ENCODE measurements at places on chromosomes 4 and X.

GRCh38 chr4:139555705-139556070 lies 331 bp downstream of the SETD7 start:
- no peak for DNase-seq

DNA sequence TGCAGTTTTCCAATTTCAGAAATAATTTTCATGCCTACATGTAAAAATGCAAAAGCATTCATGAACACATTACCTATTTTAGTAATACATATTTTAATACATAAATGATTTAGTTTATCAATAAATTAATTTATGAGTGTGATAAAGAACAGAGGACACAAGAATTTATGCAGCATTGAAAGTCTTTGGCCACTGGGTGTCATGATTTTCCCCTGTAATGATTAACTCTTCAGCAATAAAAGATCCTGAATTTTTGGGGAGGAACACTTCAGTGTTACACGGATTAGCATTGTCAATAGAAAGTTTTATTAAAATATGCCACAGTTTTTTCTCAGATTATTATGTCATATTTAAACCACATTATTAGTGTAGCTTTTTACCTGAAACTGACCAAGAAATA lies 8.6 kb upstream of the VCX2 start:
- no peak for DNase-seq

- no peak for DNase-seq
Observed at GRCh38 chrX:97189668-97190067, 306.0 kb downstream of the RPA4 start.

GRCh38 chr4:25033526-25033925 lies 2.8 kb upstream of the LGI2 start:
- no peak for DNase-seq

GRCh38 chr4:91622925-91623602 lies 680.7 kb upstream of the GRID2 start:
- no peak for DNase-seq

DNA sequence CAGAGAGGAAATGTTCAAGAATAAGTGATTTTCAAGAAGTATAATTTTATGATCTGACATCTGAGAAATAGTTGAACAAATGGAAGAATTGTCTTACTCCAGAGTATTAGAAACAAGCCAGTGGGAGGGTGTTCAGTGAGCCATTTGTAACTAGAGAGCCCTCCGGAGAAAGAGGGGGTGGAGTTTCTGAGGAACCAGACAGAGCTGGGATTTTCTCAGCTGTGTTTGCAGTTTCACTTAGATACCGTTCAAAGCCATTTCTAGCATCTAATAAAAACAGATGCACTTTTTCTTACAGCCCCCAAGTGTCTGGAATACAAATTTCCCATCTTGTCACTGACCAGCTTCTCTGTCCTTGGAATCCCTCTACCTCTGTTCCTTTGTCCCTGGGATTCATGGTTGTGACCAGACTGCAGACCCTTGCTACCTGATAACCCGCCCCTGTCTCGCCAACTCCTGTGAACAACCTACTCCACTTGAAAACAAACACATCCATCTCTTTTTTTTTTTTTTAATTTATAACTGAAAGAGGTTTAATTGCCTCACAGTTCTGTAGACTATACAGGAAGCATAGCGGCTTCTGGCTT lies 132.8 kb upstream of the KLF3 start:
- peak; percentile 18 for DNase-seq

- DNase-seq: no peak
Observed at GRCh38 chrX:118370921-118371624, 25.2 kb downstream of the WDR44 start.

- DNase-seq: no peak
Observed at GRCh38 chr4:16505726-16506125, 279.5 kb upstream of the TAPT1 start.

GRCh38 chrX:154357205-154357604 lies 17.2 kb downstream of the FLNA start:
- DNase-seq: no peak

- DNase-seq: no peak
Observed at GRCh38 chrX:320126-320783, 1.7 kb upstream of the GTPBP6 start.

DNA sequence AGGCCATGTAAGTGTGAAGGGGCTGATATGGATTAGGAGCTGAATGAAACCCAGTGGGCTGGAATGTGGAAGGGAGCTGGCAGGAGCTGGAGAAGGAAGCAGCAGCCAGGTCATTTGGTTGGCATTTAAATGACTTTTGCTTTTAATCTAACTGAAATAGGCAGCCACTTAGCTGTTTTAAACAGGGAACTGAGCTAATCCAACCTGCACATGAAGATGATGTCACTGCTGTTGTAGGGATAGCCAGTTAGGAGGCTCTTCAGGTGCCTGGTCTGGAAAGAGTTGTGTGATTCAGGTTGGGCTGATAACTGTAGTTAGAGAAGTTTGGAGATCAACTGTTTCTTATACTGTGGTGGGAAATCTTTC lies 122.4 kb downstream of the PALLD start:
- no peak for DNase-seq

DNA sequence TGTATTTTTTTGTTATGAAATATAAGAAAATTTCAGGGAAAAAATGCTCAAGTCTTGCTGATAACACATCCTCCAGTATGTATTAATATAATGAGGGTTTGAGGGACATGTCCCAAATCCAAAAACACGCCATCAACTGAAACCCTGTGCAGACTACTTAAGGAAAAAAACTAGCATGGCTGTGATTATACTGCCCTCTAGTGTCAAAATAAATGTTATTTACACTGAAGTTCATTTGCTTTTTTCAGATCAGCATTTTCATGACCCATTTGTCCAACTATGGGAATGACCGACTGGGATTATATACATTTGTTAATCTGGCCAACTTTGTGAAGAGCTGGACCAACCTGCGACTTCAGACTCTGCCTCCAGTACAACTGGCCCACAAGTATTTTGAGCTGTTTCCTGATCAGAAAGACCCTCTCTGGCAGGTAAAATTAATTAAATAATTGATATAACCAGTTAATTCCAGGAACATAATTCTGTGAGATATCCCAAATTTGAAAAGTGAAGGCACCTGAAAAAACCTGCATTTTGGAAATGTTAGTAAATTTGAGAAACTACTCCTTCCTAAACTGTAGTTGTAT lies 128.5 kb downstream of the PRSS12 start:
- peak; percentile 45 for DNase-seq

GRCh38 chrX:37846141-37846540 lies 1.2 kb downstream of the DYNLT3 start:
- no peak for DNase-seq

DNA sequence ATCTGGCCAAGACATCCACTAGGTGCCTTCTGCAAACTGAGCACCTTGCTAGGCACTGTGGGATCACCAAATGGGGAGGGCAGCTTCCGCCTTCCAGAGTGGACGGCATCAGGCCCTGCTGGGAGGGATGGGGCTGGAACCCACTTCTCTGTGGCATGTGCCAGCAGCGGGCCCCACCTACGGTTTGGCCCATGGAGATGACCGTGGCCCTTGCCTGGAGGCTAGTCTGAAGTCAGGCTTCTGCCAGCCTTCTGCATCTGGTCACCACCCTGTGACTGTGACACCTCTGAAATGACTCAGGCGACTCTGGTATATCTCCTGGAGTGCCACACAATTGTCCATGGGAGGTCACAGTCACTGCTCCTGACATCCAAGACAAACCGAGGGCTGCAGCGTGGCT lies 7.2 kb downstream of the SSR4 start:
- no peak for DNase-seq

DNA sequence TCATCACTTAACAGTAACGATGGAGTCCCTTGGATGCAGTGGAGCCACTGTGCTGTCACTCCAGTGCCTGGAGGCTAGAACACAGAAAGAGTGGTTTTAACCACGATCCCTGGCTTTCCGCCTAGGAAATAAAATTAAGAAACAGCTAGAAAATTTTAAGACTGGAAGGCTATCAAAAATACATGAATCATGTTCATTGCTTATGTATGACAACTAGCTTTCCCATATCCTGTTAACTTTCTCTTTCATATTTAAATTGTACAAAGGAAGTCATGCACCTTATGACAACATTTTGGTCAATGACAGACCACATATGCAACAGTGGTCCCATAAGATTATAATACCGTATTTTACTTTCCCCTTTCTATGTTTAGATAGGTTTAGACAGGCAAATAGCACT lies 115.1 kb downstream of the GALNTL6 start:
- no peak for DNase-seq

GRCh38 chr4:107705742-107706556 lies 14.1 kb downstream of the PAPSS1 start:
- DNase-seq: no peak
